ENCODE measurements at places on chromosomes 3 and 15.

GRCh38 chr3:63470745-63471144 lies 181.7 kb upstream of the SNTN start:
- no peak for DNase-seq
- H3K4me3 ChIP-seq, result no peak overlapping the region
- H3K27me3 ChIP-seq, result peaks cover 6% of the 10 kb centered on the region
- H3K4me1 ChIP-seq, result no peaks in the 10 kb centered on the region
- H3K27ac ChIP-seq, result no peak overlapping the region

DNA sequence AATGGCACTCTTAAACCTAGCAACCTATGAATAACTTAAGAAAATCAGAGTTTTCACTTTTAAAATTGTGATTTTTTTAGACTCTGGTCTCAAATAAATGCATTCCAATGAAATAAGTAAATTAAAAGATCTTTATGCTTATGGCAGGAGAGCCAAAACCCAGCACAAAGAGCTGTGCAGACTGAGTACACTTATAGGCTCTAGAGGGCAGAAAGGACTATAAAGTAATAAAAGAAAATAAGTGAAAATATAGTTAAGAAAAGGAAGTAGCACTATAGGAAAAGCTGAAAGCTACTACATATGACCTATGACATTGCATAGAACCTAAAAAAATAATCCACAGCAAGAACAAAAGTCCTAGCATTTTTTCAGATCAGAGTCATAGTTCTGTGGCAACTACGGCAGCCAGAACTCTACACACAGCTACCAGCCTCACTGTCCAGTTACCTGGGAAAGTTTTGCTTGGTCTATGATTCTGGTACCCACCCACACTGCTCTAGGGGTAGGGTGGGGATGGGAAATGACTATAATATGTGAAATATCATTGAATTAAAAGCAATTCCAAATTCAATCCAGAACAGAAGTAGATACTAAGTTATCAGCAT lies 30.5 kb downstream of the CLASP2 start:
- H3K27me3 ChIP-seq, result no peaks in the 10 kb centered on the region
- DNase-seq, result no peak
- peaks cover 15% of the 10 kb centered on the region for H3K36me3 ChIP-seq
- no peak overlapping the region for H3K4me3 ChIP-seq
- H3K4me1 ChIP-seq, result no peaks in the 10 kb centered on the region
- no peak overlapping the region for H3K27ac ChIP-seq

DNA sequence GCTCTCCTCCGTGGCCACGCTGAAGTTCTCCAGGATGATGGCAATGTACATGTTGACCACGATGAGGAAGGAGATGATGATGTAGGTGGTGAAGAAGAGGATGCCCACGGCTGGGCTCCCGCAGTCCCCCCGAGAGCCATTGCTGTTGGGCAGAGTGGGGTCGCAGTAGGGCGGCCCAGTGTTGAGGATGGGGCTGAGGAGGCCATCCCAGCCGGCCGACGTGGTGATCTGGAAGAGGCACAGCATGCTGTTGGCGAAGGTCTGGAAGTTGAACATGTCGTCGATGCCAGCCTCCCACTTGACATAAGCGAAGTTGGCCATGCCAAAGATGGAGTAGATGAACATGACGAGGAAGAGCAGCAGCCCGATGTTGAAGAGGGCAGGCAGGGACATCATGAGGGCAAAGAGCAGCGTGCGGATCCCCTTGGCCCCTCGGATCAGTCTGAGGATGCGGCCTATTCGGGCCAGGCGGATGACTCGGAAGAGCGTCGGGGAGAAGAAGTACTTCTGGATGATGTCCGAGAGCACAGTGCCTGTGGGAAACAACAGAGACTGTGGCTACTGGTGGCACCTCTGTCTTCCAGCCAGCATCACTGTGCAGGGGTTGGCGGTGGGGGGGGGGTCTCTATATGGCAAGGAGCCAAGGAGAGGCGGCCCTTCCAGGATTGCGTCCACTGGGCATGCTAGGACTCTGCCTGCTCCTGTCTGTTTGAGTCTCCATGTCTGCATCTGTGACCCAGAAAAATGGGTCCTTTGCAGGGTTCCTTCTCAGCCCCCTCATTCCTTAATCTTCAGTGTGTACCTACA lies 55.1 kb downstream of the EXOG start:
- no peaks in the 10 kb centered on the region for H3K36me3 ChIP-seq
- no peak for DNase-seq
- peaks cover under 1% of the 10 kb centered on the region for H3K27me3 ChIP-seq
- no peak overlapping the region for H3K27ac ChIP-seq
- H3K4me3 ChIP-seq, result no peak overlapping the region
- no peaks in the 10 kb centered on the region for H3K4me1 ChIP-seq

DNA sequence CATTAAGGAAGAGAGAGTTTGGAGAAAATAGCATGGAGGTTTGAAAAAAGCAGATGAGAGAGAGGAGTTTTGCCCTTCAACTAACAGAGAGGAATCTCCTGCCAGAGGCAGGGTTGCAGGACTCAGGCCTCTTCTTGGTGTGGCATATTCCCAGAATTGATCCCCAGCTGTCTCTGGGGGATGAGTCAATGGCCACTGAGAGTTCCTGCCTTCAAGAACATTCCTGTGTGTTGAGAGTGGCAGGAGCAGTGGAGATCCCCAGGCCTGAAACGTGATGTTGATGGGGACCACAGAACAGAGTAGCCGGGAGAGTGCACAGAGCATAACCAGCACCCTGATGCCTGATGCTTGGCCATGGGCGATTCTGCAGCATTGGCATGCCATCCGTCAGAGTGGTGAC lies 348.4 kb upstream of the THBS1 start:
- no peak for DNase-seq
- H3K36me3 ChIP-seq, result no peaks in the 10 kb centered on the region
- H3K4me3 ChIP-seq, result no peak overlapping the region
